ENCODE measurements at places on chromosomes 3 and 15.

GRCh38 chr3:123449997-123450604 is 1.2 kb upstream of the ADCY5 start:
- DNase-seq = no peak

DNA sequence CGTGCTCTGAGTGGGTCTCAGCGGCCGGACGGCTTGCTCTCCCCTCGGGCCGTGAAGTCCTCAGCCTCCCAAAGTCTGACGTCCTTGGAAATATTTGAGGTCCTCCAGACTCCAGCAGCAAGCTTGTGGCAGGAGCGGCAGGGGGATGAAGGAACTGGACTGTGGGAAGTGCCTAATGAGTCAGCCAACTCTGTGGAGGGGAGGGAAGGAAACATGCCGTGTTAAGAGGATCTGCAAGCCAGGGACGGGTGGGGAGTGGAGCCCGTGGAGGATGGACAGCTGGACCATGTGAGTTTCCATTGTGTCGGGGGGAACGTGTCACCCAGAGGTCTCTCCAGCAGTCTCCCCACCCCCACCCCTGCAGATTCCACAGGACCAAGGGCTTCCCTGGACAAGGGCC is 39.4 kb upstream of the IDH2 start:
- DNase-seq = no peak

DNA sequence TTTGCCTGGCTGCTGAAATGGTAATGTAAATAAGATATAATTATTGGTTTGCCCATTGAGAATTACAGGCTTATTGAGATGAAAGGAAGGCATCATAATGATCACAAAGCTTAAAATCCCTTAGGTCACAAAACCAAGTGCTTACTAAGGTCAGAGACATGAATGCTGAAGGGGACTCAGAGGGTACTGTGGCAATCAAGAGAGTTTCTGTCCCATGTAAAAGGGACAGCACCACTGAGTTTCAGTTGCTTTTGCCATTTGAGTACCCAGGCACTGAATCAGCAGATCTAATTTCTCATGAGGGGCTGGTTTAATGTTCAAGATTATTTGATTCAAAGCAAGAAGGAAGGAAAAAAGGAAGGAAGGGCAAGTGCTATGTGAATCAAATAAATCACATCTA is 127.0 kb downstream of the PLOD2 start:
- no peak for DNase-seq

- DNase-seq = no peak
Measured at GRCh38 chr15:89359471-89360293, 25.1 kb upstream of the POLG start.

GRCh38 chr15:71364117-71364584 is 248.9 kb downstream of the THSD4 start:
- DNase-seq = no peak

DNA sequence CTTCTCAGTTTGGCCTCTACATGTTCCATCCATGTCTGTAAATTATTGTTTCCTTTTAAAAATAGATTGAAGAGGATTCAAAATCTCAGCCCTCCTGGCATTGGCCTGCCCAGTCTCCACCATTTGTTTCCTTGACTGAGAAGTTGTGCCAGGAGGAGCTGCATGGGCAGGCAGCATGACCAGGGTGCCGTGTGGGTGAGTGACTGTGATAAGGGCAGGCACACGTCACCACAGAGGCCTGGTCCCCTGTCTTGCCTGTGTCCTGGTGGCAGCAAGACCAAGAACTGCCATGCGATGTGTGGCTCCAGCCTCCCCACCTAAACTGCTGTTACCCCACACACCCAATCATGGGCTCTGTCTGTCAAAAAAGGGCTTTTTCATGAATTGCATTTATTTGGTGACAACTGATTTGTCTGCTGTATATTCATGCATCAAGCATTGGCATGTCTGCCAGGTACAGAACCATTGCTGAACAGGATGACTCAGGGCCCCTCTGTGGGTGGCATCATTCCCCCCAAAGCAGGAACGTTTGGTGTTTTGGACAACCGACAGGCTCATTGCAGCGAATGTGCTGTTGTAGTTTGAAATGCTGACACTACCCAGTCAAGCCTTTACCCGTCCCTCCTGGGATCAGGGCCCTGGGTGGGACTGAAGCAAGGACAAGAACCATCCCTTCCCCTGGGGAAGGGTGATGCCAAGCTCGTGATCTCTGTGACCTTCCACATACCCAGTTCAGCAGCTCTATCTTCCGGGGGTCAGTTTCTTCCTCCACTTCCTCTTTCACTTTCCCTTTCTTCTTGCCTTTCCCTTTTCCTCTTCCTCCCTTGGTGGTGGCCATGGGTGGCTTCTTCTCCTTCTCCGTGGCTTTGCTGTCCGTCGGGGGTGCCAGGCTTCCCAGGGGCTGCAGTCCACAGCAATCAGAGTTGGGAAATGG is 51.6 kb downstream of the TRPM1 start:
- peak; percentile 53 for DNase-seq

- no peak for DNase-seq
Measured at GRCh38 chr3:105656651-105657504, 211.9 kb downstream of the CBLB start.

DNA sequence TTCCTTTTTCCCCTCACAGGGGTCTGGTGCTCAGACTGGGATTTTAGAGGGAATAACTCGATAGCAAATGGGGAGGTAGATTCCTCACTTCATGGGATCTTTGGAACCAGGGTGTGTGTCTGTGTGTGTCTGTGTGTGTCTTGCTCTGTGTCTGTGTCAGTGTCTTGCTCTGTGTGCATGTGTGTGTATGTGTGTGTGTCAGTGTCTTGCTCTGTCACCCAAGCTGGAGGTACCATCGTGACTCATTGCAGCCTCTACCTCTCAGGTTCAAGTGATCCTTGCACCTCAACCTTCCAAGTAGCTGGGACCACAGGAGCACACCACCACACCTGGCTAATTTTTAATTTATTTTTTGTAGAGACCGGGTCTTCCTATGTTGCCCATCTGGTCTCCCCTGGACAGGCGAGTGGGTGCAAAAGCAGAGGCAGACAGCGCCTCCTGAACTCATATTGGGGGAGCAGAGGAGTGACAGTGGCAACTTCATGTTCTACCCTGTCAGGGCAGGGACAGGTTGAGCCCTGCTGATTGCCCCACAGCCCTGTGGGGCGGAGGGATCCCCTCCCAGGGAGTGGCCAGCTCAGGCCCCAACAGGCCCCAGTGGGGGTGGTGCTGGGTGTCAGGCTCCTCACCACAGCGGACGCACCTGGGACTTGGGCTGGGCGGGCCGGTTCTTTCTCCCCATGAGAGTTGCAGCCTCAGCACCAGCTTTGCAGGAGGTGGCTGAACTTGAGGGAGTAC is 10.4 kb upstream of the SEMA4B start:
- DNase-seq = no peak

DNA sequence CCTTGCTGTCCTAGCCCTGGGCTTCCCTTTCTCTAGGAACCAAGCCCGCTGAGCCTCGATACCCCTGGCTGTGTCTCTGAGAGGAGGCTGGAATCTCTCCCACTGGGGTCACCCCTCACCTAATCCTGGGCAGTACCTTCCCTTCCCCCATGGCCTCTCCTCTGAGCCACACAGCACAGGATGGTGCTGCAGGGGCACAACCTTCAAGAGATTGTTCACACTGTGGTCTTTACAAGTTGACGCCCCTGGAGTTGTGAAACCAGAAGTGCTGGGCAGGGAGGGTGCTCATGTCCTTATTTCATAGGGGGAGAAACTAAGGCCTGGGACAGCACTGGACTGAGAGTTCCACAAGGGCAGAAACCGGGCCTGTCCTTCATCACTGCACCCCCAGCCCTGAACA is 70.9 kb upstream of the TMEM115 start:
- no peak for DNase-seq

- DNase-seq = no peak
Measured at GRCh38 chr3:99487894-99488293, 150.5 kb upstream of the COL8A1 start.

DNA sequence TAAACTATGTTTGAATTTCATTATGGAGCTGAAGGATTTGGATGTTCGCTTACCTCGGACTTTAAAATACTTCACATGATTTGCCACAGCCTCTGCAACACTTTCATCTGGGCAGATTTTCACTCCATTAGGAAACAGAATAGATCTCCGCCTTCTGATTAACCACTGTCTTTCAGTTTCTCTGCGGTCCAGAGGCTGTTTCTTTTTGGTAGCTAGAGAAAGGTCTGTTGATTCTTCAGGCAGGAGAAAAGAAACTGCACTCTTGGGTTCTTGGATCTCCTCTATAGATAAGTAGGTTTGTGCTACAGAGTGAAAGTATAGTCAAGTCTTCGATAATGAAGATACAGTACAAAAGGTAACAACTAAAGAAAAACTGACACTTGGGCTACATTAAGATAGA is 844 bp downstream of the IMPG2 start:
- DNase-seq = no peak

DNA sequence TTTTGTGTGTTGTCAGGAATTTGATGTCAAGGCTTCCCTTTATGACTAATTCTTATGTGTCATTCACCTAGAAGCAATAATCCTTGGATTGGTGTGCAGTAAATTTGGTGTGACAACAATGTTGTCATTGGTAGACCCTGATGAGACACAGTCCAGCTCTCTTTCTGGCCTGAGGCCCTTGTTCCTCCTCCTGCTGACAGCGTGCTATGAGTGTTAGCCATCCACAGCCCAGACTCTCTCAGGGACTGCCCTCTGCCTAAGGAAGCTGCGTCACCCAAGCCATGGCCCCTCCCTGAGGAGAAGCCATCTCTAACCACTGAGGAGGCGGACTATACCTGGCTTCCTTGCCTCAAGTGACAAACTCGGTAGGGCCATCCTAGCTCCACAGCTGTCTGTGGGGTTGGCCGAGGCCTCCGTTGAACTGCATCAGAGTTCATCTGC is 13.3 kb upstream of the TM4SF1 start:
- no peak for DNase-seq

GRCh38 chr3:110687138-110687537 is 384.5 kb upstream of the NECTIN3 start:
- DNase-seq = no peak

GRCh38 chr3:30333903-30334302 is 272.5 kb upstream of the TGFBR2 start:
- no peak for DNase-seq

DNA sequence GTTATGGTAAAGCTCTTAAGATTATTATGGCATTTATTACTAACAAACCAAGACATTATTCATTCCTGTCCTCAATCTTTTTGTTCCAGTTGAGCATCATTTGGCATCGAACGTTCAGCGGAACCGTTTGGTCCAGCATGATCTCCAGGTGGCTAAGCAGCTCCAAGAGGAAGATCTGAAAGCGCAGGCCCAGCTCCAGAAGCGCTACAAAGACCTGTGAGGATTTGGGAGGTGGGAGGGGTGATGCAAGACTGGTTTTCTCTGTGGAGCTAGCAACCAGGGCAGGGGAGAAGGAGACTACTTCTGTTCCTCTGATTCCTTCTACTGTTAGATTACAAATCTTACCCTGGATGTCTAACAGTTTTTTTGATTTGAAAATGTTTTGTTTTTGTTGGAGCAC is 27.6 kb upstream of the UTS2B start:
- no peak for DNase-seq

GRCh38 chr15:31158858-31159569 is 57.5 kb upstream of the TRPM1 start:
- DNase-seq = no peak

DNA sequence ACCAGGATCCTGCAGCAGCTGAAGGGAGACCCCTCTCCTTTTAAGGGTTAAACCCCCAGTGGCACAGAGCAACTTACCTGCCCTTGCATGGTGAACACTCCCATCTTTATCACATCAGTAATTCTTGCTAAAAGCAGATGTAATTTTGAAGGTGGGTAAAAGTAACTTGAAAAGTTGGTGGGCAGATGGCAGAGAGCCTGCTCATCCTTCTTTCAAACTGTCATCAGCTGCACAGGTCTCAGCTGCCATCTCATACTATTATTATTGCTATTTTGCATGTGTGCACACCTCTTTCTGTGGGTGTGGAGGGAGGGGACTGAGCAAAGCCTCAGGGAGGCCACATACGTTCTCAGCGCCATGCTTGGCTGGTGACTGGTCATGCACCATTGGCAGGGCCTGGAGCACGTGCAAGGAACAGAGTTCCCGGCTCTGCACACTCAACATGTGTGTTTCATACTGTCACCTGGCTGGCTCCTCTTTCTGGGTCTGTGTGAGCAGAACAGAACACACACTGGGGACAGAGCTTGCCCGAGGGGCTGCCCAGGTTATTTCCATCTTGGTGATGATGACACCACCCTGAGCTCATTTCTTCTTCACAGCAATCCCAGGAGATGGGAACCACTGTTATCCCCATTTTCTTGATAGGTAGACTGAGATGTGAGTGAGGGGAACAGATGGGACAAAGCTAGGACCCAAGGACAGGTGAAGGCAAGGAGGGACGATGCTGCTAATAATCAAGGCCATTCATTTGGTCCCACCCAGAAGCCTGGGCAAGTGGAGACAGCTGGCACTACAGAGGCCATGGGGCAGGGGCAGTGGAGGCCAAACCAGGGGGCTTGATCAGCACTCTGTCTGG is 95.8 kb upstream of the KLF13 start:
- DNase-seq = no peak
